ENCODE measurements at places on chromosomes 1 and 21. TPM values are rescaled to one million over a fixed set of nuclear protein-coding genes. Genes with fewer than 3 reads are reported as not detected.

DNA sequence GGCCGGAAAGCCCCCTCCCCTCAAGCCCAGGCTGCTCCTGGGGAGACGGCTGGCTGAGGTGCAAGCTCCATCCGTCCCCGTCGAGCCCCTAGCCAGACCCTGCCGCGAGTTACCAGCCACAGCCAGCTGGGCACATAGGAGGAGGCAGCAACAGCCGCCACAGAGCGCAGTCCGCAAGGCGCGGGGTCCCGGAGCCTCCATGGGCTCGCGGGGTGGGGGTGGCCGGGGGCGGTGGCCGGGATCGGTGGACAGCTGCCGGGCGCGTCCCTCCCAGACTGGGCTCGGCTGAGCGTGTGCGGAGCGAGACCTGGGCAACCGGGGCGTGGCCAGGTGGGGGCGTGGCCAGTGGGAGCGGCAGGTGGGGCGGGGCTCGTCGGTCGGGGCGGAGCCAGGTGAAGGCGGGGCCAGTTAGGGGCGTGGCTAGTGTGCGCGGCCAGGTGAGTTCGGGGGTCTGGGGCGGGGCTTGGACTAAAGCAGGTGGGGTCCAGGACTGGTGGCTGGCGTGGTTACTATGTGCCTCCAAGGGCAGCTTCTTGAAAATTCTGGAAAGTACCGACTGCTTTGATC, at the start of gene CD164L2:
Gene CD164L2, minus strand, starts transcription at position 295 of the 567 bp plus-strand sequence. Its CDS starts 94 bp downstream, at position 201.
- no peak for DNase-seq

DNA sequence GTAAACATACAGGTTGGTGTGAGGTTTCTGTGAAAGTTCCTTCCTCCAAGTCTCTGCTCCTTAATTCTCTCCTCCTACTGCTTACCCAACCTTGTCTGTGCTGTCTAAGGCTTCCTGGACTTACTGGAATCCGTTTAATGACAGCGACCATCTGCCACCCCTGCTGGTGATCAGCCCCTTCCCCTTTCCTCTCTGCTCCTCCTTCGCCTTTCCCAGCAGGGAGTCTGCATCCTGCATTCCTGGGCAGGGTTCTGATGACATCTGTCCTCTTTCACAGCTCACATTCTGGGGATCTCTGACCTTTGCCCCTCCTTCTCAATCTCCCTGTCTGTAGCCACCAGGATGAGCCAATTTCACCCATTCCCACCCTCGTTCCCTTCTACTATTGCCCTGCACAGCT, 66.5 kb downstream of the KIRREL1 start:
- no peak for DNase-seq

DNA sequence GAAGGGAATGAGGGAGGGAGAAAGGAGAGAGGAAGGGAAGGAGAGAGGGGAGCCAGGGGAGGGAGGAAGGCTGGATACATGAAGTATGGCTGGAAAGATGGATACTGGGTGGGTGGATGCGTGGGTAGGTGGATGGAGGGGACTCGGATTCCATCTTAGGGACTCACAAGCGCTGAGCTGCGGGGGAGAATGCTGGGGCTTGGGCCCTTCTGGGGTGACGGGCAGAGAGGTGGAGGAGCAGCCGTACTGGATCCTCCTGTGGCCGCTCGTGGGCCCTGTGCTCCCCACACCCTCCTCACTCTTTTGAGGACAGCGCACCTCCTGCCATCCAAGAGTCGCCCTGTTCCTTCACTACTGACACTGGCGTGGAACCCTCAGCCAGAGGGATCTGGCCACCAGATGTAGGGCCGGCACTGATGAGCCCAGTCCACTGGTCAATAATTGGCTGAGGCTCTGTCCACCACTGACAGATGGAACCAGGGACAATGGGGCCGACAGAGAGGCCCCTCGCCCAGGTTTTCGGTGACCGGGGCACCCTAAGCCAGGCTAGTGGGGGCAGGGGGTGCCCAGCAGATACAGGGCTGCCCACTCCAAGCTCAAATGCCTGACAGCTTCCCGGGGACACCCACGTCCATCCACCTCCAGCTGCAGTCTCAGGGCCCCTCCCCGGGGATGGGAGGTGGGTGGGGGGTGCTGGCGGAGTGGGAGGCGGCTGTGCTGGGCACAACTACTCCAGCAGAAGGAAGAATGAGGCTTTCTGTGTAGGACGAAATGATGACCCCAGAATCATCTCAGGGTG, 4.4 kb upstream of the ACTRT2 start:
- DNase-seq: no peak

DNA sequence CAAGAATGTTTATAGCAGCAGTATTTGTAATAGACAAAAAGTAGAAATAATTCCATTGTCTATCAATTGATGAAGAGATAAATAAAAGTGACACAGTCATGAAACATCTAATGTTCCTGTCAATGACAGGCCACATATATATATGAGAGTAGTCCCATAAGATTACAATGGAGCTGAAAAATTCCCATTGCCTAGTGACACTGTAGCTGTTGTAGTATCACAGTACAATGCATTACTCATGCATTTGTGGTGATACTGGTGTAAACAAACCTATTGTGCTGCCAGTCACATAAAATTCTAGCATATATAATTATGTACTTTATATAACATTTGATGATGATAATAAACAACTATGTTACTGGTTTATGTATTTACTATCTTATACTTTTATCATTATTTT, 141.9 kb upstream of the LYPLAL1 start:
- no peak for DNase-seq

GRCh38 chr1:241408170-241408569, 51.2 kb upstream of the RGS7 start:
- no peak for DNase-seq

HRNR gene
- not detected for total RNA-seq

DNA sequence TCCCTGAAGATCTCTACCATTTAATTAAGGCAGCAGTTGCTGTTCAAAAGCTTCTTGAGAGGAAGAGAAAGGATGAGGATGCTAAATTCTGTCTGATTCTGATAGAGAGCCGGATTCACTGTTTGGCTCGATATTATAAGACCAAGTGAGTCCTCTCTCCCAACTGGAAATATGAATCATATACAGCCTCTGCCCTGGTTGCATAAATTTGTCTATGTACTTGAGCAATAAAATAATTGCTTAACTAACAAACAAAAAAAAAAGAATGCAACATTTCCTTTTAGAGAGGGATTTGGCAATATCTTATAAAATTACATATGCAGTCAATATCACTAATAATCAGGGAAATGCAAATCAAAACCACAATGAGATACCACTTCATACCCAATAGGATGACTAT, 26.8 kb downstream of the ALDH9A1 start:
- DNase-seq: no peak

GRCh38 chr1:234206651-234207284, 166.5 kb upstream of the COA6 start:
- no peak for DNase-seq

Data from CD8-positive, alpha-beta memory T cell (primary cell).